Type B pancreatic cell (in vitro differentiated cells): ENCODE measurements at places on chromosomes 6 and 20. TPM values are rescaled to one million over a fixed set of nuclear protein-coding genes. Genes with fewer than 3 reads are reported as not detected.

DNA sequence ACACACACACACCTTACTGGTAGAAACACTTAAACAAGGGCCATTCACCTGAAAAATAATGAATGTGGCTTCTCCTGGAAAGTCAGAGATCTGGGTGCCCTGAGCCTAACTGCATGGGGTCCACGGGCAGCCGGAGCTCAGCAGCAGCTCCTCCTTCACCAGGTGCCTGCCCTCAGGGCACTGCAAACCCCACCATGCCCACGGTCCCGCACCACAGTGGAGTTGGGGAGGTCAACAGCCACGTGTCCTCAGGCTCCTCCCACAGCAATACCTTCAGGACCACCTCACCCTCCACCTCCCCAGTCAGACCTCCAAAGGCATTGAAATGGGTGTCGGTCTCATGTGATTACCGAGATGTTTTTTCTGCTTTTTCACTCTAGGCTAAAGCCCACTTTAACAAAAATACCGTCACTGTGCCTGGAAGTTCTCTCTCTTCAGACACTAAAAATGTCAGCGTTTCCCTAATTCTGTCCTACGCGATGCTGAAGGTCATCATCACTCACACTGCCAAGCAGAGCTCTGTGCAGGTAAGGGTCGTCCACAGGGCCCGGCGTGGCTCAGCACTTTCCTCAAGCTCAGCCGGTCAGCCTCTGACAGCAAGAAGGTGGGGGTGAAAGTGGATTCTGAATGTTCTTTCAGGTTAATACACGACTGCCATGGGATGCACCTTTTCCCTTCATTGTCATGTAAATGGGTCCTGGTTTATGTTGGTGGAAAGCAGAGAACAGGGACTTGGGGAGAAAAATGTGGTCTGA is 48.9 kb downstream of the CDK5RAP1 start:
- DNase-seq, result no peak

DNA sequence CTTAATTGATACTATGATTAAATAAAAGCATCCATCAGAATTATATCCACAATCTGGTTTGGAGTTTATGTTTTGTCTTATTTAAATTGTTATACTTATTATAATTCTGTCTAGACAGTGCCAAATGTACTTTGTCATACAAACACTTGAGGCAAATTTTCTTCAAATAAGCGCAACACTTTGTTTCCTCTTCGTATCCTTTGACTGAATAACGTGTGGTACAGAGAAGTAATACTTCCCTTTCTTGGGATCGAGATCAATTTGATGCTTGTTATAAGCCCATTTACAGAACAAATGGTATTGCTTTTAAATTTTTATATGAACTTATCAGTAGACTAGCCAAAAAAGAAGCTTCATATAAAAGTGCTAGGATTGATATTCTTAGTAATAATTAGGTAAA is 111.0 kb downstream of the ATG5 start:
- no peak for DNase-seq

GRCh38 chr6:148500402-148500801 is 157.8 kb downstream of the SASH1 start:
- DNase-seq, result no peak

Gene DNAH8
- 0.05 and 0.14 TPM in 2 replicates for total RNA-seq

DNA sequence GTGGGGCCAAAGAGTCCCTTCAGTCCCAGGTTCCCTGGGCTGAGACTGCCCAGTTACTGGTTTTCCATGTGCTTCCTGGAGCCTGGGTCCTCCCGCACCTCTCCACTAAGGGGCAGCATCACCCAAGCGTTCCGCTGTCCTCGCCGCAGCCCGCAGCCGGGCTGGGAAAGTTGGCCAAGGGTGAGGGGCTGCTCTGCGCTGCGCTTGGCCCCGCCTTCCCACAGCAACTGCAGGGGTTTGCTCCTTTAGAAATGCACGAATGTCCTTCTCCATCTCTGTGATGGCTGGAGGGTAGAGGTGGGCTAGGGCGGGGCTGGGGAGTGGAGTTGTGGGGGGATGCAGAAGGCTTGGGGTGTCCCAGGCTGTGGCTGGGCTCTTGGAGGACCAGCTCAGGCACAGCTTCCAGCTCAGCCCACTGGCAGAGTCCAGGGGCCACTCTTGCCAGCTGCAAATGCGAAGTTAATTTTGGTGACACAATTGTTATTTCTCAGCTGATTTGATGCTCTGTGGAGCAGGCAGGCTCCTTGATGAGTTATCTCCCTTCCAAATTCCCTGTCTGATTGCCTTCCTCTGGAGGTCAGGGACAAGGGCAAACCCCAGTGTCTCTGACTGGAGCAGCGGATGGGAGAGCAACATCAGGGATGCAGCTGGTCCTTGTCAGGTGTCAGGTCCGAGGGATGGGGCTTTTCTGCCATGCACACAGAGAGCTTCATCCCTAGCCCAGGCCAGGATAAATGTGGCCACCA is 63.2 kb downstream of the NOL4L start:
- DNase-seq, result peak; percentile 95

Gene C2
- total RNA-seq, result 2.2 and 3.6 TPM in 2 replicates

- DNase-seq, result no peak
These were observed 1.3 kb downstream of the EPHA7 start for GRCh38 chr6:93418033-93418407.

Gene BTN1A1
- 0.36 and 1.3 TPM in 2 replicates for total RNA-seq

DNA sequence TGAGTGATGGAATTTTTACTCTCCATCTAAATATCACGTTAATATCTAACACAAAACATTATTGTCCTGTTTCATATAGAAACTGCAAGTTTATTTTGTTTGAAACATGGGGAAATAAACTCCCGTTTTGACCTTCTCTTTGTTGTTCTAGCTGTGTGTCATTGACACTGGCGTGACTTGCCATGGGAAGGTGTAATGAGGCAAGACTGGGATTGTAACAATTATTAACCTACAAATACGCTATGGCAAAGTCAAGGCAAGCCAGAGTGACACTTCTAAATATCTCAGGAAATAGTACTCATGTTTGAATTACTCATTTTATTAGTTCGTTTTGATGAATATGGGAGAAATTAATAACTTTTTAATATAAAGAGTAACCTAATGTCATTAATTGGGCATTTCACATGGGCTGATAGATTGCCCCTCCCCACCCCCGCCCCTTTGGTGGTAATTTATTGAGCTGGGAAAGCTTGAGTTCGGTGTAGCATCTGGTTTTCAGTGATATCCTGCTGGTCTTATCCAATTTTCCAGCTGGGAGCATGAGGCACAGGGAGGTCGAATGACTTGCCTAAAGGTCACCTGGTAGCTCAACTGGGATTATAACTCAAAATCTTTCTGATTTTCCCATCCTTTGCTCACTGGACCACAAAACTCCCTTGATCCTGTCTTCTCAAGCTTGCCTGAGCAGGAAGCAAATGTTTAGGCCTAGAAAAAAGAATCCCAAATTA is 380.6 kb upstream of the JAG1 start:
- no peak for DNase-seq

- DNase-seq, result no peak
These were observed 58.4 kb downstream of the PDE7B start for GRCh38 chr6:135909737-135910387.

- DNase-seq, result no peak
These were observed 106.5 kb downstream of the CDC5L start for GRCh38 chr6:44494011-44494501.

DNA sequence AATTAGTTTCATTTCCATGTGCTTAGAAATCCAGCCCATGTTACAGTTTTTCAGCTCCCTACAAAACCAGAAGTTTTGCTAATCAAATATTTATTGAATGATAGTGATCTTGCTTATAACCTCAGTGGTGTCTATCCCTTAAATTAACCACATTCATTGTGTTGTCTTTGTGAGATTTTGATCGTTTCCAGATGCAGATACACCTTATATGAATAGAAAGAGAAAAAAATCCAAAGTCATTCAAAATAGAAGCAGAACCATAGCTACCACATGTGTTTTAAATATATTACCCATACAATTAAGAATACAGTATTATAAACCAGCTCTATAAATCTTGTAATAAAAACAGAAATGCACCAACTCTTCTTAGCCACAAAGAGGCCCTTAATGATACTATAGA is 60.6 kb upstream of the RREB1 start:
- no peak for DNase-seq

- no peak for DNase-seq
These were observed 326.7 kb downstream of the BCKDHB start for GRCh38 chr6:80433010-80433672.

Gene NRN1
- 0.48 and 6.3 TPM in 2 replicates for total RNA-seq

- no peak for DNase-seq
These were observed 868.9 kb downstream of the EPHA7 start for GRCh38 chr6:92550501-92550900.

- no peak for DNase-seq
These were observed 257.7 kb downstream of the CDKAL1 start for GRCh38 chr6:20791944-20792343.

GRCh38 chr6:78749326-78749725 is 118.0 kb upstream of the IRAK1BP1 start:
- DNase-seq, result no peak

Gene KCNK5
- 7.6 and 10.1 TPM in 2 replicates for total RNA-seq

DNA sequence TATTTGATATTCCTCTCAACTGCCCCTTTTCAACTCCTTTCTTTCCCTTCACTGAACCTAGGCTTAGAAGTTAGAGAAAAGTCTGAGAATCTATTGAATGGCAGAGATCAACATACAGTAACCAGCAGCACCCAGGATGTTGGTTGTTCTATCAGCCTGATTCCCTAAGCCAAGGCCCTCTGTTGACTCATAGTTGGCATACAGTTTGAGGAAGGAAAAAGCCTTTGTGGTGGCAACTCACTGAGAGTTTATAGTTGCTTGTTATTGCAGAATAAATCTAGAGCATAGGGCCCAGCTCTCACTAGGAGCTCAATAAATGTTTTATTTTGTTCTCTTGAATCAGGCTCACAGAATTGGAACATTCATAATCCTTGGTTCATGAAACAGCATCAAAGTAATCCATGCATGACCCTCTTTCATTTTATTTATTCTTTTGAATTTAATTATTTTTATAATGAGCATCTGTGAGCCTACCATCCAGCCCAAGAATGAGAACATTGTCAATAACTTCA is 119.1 kb upstream of the ADGRF1 start:
- no peak for DNase-seq

DNA sequence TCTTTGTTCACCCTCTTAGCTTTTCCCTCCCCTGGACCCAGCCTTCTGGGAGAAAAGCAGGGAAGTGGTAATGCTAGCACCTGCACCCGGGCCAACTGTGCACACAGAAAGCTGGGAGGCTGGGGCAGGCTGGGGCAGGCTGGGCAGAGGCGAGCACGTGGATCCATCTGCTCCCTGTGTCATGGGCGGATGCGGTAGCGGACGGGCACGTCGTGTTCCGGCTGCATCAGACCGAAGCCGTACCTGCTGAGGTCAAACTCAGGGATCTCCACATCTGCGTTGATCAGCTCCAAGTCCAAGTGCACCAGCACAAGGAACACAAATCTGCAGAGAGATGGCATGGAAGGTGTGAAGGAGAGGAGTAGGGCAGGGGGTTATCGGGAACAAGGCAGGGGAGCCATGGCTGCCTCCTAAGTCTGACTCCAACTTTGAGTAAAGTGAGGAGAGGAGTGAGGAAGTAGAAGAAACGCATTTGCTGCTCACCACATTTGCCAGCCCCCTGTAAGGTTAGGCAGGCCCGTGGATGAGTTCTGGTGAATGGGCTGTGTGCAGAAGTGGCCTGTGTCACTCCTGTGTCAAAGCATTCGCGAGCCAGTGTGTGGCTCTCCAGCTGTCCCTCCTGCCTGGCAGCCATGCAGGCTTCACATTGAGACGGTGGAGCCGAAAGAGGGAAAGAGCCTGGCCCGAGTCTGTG is 25.4 kb upstream of the KCNB1 start:
- no peak for DNase-seq

Gene IL17F
- total RNA-seq, result not detected in 2 replicates

GRCh38 chr6:169738976-169739529 is 12.3 kb downstream of the DYNLT2 start:
- DNase-seq, result no peak

- no peak for DNase-seq
These were observed 613.1 kb downstream of the PKHD1 start for GRCh38 chr6:51474022-51474975.
